Activated T-cell treated with anti-CD3 and anti-CD28 coated beads for 1 hour (primary cell): ENCODE measurements at places on chromosomes 1 and 21.

- no peak for DNase-seq
Observed at GRCh38 chr1:181119093-181119989, 30.8 kb downstream of the IER5 start.

GRCh38 chr1:101245246-101245927 is 8.6 kb downstream of the S1PR1 start:
- no peak for DNase-seq

- DNase-seq, result no peak
Observed at GRCh38 chr1:1907098-1907736, 7.8 kb upstream of the CALML6 start.

DNA sequence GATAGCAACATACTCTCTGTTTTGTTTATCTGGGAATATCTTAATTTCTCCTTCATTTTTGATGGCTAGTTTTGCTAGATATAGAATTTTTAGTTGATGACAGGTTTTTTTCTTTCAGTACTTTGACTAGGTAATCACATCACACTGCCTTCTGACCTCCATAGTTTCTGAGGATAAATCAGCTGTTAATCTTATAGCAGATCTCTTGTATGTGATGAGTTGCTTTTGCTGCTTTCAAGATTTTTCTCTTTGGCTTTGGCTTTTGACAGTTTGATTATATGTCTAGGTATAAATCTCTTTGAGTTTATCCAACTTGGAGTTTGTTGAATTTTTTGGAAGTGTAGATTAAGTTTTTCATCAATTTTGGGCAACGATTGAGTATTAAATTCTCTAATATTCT is 142.6 kb downstream of the ZNF644 start:
- DNase-seq, result no peak

DNA sequence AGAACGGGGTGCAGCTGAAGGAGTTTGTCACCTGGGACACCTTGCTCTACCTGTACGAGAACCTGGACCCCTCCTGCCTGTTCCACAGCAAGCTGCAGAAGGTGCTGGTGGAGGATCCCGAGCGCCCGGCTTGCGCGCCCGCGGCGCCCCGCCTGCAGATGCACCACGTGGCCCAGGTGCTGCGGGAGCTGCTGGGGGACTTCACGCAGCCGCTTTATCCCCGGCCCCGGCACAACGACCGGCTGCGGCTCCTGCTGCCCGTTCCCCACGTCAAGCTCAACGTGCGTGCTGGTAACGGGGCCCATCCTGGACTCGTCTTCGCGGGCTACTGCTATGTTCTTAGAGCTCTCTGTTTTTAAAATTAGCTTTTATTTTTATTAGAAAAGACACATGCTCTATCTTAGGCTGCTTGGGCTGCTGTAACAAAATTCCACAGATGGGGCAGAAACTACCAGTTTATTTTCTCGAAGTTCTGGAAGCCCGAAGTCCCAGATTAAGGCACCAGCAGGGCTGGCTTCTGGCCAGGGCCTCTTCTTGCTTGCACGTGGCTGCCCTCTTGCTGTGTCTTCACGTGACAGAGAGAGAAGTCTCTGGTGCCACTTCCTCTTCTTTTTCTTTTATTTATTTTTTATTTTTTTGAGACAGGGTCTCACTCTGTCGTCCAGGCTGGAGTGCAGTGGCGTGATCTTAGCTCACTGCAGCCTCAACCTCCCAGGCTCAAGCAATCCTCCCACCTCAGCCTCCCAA is 38.1 kb downstream of the TRPM2 start:
- no peak for DNase-seq

- DNase-seq, result no peak
Observed at GRCh38 chr1:109134423-109134822, 20.5 kb downstream of the ELAPOR1 start.

- no peak for DNase-seq
Observed at GRCh38 chr1:176754676-176755075, 291.7 kb downstream of the PAPPA2 start.

GRCh38 chr1:208967334-208967733 is 616.2 kb upstream of the CAMK1G start:
- DNase-seq, result no peak

DNA sequence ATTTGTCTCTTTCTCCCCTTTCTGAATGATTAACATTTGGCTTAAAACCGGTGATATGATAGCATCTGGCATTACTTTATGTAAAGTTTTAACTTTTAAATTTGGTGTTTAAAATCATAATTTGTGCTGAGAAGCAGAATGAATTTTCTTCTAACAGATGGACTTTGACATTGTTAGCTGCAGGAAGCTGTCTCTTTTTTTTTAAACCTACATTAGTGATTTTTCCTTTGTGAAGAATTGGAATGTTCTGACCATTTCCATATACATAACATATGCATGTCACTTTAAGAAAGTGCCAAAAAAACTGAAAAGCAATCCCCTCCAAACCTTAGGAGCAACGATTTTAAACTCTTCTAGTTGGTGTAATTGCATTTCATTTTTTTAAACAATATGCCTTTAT is 22.2 kb downstream of the F3 start:
- DNase-seq, result no peak

DNA sequence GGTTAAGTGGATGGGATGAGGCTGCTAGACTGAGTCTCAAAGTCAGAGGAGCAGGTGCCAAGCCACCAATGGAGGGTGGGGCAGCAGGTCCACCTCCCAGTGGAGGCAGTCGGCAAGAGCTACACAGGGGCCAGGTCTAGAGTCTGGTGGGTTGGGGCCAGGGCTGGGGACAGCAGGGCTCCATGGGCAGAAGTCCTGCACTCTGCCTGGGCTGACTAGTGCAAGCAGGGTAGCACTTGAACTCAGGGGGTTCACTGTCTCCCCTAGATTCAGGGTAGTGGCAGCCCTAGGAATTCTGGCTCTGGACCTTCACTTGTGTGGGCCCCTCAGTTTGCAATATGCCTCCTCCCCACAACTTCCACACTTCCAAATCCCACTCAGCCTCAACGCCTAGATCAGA is 66.2 kb downstream of the SYT6 start:
- no peak for DNase-seq

GRCh38 chr21:35223480-35224156 is 174.5 kb upstream of the RUNX1 start:
- no peak for DNase-seq

GRCh38 chr1:186530109-186530508 is 69.2 kb upstream of the PDC start:
- no peak for DNase-seq

DNA sequence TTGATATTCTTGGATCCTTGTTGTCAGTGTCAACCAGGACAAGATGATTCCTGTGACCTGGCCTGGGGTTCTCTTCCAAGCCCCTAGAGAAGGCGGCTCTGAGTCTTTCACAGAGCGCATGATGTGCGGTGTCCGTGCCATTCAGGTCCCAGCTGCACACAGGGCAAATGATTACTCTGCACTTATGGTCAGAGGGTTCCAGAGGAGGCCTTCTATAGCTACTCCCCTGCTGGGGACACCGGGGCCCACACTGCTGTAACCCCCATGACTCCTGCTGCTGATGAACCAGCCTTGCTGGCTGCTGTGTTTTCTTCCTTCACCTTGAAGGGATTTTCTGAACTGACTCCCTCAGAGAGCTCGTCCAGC is 1.5 kb downstream of the PTGFRN start:
- DNase-seq, result no peak

DNA sequence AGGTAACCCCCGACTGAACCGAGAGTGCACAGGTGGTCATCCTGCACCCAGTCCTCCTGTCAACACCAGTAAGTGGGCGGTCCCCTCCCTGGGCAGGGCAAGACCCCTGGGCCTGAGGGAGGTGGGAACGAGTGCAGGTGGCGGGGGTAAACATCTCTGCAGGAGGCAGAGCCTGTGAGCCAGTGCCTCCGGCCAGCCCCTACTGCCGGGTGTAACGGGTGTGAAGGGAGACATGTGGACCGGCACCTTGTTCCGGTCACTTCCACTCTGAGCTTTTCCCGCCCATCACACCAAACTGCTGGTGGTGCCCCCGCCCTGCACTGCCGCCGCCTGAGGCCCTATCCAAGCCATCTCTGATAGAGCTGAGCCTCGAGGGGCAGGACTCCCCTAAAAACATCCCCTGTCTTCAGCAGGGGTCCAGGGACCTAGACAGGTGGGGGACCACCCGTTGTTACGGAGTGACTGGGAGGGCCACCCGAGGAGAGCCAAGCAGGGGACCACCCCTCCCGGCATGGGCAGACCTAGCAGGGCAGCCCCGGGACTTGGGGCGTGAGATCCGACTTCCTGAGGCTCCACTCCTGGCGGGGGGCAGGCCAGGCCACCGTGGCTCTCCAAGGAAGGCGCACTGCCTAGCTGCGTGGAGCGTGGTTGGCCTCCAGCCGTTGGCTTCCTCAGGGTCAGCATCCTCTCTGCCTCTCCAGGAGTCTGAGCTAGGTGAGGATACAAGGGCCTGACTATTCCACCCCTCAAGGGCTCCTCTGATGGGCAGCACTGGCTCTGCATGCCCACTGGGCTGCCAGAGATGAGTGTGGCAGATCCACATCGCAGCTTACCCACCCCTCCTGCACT is 43.8 kb upstream of the LBR start:
- no peak for DNase-seq

DNA sequence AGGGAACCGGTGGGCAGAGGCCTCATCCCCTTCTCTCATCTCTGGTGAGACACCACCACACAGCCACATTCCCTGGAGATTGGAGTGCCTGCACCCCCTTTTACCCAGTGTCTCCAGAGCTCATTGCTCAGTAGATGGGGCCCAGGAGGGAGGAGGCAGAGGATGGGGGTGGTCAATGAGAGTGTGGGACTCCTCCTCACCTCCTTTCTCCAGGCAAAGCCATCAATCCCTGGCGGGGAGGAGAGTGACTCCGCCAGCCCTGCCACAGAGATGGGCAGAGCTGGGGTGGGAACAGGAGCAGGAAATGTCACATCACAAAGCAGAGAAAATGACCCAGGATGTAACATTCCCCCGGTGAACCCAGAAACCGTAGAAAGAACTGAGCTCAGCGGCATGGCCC is 117.2 kb downstream of the MATN1 start:
- no peak for DNase-seq

GRCh38 chr1:159091607-159092031 is 15.1 kb upstream of the AIM2 start:
- DNase-seq, result no peak

GRCh38 chr1:224582041-224582440 is 34.1 kb upstream of the CNIH3 start:
- DNase-seq, result no peak

DNA sequence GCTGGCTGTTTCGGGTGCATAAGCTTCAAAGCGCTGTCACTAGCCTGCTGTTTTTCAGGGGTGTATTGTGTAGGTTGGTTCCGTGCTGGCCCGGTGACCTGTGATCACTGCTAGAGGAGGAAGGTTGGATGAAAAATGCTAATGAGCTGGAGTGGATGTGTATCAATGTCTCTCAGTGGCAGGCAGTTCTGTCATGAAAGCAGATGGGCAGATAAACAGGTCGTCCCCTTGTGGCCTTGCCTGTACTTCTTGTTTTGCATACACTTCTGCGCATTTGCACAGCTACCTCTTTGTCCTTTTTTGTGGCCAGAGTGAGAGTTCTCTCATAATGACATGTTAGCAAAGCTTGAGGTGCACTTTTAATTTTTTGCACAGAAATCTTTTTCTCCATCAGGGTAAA is 2.9 kb downstream of the SELENON start:
- no peak for DNase-seq

DNA sequence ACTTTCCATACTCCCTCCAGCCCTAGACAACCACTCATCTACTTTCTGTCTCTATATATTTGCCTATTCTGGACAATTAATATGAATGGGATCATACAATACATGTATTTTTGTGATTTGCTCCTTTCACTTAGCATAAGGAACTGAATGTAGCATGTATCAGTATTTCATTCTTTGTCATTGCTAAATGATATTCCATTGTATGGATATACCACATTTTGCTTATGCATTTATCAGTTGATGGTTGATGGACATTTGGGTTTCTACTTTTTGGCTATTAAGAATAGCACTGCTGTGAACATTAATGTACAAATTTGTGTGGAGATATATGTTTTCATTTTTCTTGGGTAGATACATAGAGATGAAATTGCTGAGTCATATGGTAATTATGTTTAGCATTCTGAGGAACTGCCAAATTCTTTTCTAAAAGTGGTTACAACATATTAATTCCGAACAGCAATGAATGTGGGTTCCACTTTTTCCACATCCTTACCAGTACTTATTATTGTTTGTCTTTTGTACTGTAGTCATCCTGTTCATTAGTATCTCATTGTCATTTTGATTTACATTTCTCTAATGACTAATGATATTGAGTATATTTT is 121.0 kb downstream of the LRRC40 start:
- DNase-seq, result no peak

GRCh38 chr1:196043268-196043667 is 565.0 kb downstream of the KCNT2 start:
- DNase-seq, result no peak

- DNase-seq, result no peak
Observed at GRCh38 chr1:117838911-117839310, 90.5 kb downstream of the GDAP2 start.

DNA sequence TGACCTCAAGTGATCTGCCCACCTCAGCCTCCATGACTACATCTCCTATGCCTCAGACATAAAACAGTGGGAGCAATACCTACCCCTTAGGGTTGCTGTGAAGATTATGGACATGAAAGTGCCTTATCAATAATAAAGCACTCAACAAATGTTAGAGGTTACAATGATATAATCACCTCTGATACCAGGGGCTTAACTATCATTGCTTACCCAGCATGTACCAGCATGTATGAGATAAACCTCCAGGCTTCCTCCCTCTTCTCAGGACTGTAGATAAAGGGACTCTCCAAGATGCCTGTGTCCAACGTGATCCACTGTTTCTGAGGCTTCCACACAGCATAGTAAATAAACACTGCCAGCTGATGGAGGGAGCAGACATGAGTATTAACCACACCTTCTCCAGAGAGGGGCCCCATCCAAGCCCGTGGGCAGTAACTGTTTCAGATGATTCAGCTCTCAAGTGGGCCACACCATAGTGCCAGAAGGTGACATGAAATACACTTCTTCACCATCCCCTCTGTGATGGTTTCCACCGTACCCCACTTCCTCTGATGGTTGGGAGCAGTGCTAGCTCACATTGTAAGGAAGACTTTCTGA is 26.2 kb downstream of the RHBDL2 start:
- no peak for DNase-seq

DNA sequence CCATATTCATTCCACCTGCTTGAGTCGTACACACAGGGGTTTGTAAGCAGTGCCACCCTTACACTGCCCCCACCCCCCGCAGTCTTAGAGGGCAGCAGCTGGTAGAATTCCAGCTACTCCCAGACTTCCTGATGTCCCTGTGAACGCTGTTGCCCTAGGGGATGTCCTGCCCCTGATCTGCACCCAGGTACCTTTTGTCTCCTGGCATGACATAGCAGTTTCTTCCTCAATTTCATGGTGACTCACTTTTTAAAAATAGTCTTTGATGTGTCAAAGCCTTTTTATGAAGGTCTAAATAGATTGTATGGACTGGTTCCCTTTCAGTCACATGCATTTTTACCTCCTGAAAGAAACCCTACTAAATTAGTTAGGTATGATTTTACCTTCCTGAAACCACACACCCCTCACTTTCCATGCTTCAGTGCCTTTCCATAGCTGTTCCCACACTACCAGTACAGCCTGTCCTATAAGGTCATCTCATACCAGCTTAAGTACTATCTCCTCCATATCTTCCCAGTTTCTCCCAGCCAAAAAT is 76.4 kb downstream of the ST3GAL3 start:
- DNase-seq, result no peak

- DNase-seq, result no peak
Observed at GRCh38 chr1:84301785-84302385, 377 bp downstream of the SAMD13 start.

- DNase-seq, result no peak
Observed at GRCh38 chr1:50989694-50990093, 19.6 kb downstream of the CDKN2C start.

- no peak for DNase-seq
Observed at GRCh38 chr1:54070171-54070837, 16.9 kb downstream of the TCEANC2 start.
